Osteocyte (in vitro differentiated cells): ENCODE measurements at places on chromosomes 6 and 20.

DNA sequence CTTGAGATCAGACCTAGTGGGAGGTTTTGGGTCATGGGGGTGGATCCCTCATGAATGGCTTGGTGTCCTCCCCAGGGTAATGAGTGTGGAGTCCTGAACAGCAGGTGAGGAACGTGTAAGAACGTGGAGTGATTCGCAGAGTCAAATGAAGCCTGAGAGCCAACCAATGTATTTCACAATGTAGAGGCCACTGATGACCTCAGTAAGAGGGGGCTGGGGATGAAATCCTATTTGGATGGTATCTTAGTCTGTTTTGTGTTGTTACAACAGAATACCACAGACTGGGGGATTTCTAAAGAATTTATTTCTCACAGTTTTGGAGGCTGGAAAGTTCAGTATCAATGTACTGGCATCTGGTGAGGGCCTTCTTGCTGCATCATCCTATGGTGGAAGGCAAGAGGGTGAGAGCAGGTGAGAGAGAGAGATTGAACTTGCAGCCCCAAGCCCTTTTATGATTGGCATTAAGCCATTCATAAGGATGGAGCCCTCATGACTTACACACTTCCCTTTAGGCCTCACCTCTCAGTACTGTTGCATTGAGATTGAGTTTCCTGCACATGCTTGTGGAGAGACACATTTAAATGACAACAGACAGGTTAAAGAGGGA is 47.3 kb upstream of the HIVEP1 start:
- no peak for DNase-seq

GRCh38 chr6:126396131-126396530 is 56.2 kb downstream of the CENPW start:
- DNase-seq = no peak

GRCh38 chr6:13811627-13812358 is 2.6 kb downstream of the MCUR1 start:
- no peak for DNase-seq

- no peak for DNase-seq
Measured at GRCh38 chr6:105326833-105327770, 75.8 kb downstream of the PREP start.

- DNase-seq = no peak
Measured at GRCh38 chr20:10076126-10077080, 41.6 kb downstream of the ANKEF1 start.
